ENCODE measurements at places on chromosomes 1 and 21. TPM values are rescaled to one million over a fixed set of nuclear protein-coding genes. Genes with fewer than 3 reads are reported as not detected.

Gene RORC
- 2.5 TPM for polyA plus RNA-seq

Gene APOBEC4
- not detected for polyA plus RNA-seq

Gene PYHIN1
- polyA plus RNA-seq, result 0.06 TPM

Gene KCNH1
- 0.43 TPM for polyA plus RNA-seq

Gene CAMK1G
- polyA plus RNA-seq, result not detected

- peak; percentile 66 for DNase-seq
Measured at GRCh38 chr1:29136391-29136915, 12.8 kb upstream of the TMEM200B start.

- DNase-seq, result no peak
Measured at GRCh38 chr1:9724706-9725476, 73.4 kb downstream of the PIK3CD start.

DNA sequence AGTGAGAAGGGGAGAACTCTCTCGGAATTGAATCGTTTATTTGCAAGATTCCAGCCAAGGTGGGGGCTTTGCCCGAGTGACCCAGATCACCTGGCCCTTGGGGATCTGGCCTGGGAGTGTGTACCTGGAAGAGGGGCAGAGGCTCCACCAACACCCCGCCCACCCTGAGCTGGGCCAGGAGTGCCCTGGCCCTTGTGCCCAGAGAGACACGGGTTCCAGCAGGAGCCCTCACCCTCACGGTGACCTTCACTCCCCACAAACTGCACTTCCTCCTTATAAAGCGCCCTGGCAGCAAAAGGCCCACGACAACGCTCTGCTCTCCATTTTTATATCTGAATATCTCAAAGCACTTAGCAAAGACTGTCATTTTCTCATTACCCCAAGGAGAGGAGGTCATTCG is 16.6 kb downstream of the CASZ1 start:
- DNase-seq, result no peak

GRCh38 chr1:235417086-235417697 is 50.0 kb downstream of the TBCE start:
- peak; percentile 72 for DNase-seq

DNA sequence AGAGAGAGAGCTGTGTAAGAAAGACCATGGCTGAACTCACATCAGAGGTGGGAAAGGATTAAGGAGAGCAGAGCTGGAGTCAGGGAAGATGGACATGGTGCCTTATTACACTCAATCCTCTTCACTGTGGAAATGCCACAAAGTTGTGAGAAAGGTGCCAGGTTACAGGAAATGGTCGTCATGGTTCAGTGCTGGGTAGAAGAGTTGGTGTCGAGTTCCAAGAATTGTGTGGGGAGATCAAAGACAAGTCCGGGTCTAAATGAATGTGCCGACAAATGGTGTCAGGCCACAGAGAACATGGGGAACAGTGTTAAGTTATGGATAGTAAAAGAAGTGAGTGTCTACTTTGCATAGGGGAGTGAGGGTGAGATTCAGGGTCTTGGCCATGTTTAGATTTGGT is 40.9 kb downstream of the LAMC2 start:
- no peak for DNase-seq

GRCh38 chr1:51270751-51271150 is 34.7 kb downstream of the RNF11 start:
- peak; percentile 22 for DNase-seq

DNA sequence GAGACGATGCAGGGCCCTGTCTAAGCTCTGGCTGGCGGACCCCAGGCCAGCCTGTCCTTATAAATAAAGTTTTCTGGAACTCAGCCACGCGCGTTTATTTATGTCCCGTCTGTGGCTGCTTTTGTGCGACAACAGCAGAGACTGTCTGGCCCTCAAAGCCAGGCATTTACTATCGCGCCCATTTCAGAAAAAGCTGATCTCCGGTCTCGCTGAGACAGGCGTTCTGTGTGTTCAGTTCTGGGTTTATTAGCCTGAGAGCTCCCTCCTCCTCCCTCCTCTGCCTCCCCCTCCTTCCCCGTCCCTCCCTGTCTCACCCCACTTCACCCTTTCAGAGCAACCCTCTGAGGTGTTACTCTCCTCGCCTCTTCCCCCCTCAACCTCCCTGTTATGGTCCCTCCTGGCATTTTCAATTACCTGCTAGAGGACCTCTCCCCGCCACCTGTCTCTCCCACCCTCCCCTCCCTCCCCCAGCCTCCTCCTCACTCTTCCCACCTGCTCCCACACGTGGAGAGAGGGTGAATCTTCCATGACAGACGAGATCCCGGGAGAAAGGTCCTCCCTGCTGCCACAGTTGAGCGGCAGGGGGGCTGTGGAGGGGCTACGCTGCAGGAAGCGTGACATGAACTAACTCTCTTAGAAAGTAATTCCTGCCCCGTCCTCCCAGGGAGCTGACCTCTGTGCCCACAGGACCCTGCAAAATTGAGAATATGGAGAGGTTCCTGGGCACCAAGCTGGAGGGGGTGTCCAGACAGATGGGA is 59.9 kb downstream of the SPSB1 start:
- peak; percentile 49 for DNase-seq

GRCh38 chr1:9399510-9400424 is 107.1 kb downstream of the SPSB1 start:
- peak; percentile 71 for DNase-seq
